NCI-H2107 (cell line): ENCODE measurements at places on chromosomes 1 and 21.

DNA sequence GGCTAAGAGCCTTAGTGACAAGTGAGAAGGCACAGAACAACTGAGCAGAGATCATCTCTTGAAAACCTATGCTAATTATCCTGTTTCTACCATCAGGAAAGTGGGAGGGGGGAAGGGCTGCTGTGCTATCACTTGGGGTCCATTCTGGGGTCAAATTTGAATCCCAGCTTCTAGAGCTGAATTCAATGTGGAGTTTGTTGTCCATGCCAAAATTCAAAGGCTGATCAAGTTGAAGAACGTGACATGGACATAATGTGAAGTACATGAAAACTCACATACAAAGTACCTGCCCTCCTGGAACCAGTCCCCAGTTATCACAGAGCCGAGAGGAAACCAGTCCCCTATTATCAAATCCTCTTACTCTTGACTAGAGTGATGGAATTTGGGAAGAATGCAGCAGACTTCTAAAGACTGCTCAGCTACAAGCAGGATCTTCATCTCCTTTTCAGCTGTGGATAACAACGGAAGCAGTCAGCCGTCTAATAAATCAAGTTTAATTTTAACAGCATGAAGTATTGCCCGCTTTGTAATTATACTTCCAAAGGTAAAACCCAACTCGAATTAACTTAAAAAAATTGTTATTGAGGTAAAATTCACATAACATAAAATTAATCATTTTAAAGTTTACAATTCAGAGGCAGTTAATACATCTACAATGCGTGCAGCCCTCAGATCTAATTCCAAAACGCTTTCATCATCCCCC is 78.3 kb downstream of the SLC45A1 start:
- DNase-seq: no peak

GRCh38 chr1:36354486-36354885 is 31.0 kb upstream of the EVA1B start:
- DNase-seq: no peak

- no peak for DNase-seq
These were observed 50.2 kb upstream of the TACSTD2 start for GRCh38 chr1:58627221-58627620.

GRCh38 chr21:42722808-42723473 is 69.5 kb downstream of the PDE9A start:
- DNase-seq: no peak

DNA sequence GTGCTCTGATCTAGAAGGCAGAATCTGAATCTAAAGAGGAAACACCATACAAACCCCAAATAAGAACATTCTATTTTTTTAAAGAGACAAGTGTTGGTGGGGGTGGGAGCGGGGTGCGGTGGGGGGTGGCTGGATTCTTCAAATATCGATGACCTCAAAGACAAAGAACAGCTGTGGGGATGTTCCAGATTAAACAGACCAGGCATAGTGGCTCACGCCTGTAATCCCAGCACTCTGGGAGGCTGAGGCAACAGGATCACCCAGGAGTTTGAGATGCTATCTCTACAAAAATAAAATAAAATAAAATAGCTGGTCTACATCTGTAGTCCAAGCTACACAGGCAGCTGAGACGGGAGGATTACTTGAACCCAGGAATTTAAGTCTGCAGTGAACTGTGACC is 5.0 kb downstream of the ATP1A4 start:
- DNase-seq: no peak

DNA sequence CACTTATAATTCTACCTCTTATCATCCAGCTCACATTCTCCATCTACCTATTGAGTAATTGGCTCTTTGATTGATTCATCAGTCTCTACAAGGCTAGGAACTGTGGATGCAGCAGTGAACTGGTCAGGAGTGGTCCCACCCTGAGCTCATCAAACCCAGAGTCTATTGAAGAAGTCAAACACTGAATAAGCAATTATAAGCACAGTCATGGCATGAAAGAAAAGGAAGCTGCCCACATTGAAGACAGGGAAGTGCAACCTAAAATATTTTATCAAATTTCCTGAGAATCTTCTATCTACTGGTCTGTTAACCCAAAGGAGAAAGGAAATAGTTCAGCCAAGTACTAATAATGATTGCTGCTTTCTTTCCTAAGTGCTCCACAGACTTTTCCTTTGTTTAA is 35.7 kb downstream of the ACP6 start:
- no peak for DNase-seq

DNA sequence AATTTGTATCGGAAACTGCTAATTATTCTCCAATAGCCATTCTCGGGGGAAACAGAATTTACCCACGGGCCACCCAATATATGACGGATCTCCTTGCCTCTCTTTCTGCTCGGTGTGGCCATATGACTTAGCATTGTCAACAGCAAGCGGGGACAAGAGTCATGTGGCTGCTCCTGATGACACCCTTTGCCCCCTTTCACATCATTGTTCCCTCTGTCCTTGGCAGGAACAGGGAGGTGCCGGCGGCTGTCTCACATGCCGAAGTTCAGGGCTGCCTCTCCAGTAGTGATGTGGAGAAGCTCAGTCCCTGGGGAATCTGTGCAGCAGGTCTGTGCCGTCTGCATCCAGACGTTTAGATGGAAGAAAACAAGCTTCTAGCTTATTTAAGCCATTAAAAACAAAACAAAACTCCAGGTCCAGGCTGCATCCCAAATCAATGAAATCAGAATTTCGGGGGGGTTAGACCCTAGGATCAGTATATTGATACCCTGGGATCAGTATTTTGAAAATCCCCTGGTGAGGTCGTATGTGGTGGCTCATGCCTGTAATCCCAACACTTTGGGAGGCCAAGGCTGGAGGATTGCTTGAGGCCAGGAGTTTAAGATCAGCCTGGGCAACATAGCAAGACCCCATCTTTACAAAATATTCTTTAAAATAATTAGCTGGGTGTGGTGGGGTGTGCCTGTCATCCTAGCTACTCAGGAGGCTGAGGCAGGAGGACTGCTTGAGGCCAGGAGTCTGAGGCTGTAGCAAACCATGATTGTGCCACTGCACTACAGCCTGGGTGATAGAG is 10.8 kb downstream of the MYOM3 start:
- no peak for DNase-seq

DNA sequence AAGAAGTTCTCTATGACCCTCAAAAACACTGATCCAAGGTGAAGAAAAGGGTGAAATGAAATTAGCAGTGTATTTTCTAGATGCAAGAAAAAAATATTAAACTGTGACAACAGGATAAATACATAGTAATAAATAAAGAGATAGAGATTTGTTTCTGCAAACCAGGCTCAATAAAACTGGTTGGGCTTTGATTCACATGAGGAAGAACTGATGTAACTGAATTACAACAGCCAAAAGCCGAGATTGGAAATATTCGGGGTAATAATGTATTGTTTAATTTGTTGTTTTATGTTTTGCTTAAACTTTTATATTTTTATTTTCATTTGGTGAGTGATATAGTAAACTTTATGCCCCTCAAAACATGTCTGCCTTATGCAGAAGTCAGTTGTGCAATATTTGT is 285.0 kb downstream of the BRINP3 start:
- no peak for DNase-seq

DNA sequence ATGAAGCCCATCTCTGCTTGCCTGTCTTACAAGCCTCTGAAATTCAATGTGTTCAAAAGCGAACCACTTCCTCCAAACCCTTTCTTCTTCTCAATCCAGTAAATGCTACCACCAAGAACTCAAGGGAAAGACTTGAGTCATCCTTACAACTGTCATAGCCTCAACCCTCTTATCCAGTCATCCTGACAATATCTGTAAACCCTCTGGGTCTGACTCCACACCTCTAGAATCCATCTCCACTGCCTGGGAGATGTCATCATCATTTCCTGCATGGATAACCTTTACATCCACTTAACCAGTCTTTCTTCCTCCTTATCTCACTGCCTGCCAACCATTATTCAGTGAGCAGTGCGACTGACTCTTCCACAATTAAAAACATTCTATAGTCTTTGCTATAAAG is 441.1 kb downstream of the SETD4 start:
- DNase-seq: no peak

DNA sequence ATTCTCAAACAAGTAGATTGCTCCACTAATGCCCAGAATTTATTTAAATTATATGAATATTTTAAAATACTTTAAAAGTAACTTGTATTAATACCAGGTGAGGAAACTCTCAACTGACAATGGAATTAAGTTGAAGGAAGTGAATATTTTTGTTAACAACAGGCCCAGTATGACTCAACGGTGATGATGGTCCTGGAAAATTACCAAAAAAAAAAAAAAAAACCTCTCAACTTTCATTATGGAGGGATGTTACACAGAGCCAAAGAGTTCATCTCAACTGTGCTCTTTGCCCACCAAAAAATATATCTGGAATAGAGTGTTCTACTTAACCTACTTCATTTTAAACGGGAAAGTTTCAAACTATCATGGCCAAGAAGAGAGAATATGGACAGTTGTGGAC is 28.3 kb downstream of the CFH start:
- no peak for DNase-seq

- no peak for DNase-seq
These were observed 27.2 kb downstream of the PCBP3 start for GRCh38 chr21:45670731-45671130.

- DNase-seq: no peak
These were observed 110.8 kb downstream of the SLC5A9 start for GRCh38 chr1:48333316-48333715.

GRCh38 chr1:235331401-235331800 is 3.0 kb downstream of the GGPS1 start:
- DNase-seq: no peak

- no peak for DNase-seq
These were observed 85.0 kb upstream of the KCNJ15 start for GRCh38 chr21:38171723-38172344.

DNA sequence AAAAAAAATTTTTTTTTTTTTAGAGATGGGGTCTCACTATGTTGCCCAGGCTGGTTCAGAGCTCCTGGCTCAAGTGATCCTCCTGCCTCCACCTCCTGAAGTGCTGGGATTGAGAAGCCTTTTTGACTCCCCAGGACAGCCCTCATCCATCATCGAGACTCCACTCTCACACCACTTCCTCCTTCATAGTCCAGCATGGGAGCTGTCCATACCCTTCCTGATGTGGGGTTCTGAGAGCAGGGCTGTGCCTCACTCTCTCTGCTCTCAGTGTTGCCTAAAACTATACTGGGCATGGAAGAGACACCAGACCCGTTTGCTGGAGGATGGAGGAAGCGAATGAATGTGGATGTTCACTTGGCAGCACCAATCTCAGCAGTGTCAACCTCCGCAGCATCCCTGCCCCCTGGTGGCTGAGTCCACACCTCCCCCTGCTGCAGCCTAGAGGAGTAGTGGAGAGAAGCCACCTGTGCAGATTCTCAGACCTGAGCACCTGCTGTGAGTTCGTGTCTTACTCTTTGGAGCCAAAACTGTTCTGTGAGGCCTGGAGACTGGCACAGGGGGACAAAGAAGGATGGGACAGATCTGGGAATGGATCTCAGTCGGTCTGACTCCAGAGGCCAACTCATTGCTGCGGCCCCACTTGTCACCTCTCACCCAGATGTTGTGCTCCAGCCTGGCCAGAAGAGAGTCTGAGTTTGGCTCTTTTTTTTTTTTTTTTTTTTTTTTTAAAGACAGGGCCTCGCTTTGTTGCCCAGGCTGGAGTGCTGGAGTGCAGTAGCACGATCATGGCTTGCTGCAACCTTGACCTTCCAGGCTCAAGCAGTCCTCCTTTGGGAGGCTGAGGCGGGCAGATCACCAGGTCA is 17.7 kb downstream of the TINAGL1 start:
- DNase-seq: no peak

DNA sequence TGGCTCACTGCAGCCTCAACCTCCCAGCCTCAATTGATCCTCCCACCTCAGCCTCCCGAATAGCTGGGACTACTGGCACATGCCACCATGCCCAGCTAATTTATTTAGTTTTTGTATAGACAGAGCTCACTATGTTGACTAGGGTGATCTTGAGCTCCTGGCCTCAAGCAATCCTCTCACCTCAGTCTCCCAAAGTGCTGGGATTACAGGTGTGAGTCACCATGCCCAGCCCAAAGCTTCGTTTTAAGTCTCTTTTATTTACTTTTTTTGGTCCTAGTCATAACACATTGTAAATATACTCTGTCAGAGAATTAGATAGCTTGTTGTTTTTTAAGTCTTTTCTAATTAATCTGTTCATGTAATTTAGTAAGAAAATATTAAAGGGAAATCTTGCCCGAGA is 42.8 kb downstream of the KCNK1 start:
- no peak for DNase-seq

GRCh38 chr1:81224222-81224621 is 576.5 kb upstream of the ADGRL2 start:
- no peak for DNase-seq

DNA sequence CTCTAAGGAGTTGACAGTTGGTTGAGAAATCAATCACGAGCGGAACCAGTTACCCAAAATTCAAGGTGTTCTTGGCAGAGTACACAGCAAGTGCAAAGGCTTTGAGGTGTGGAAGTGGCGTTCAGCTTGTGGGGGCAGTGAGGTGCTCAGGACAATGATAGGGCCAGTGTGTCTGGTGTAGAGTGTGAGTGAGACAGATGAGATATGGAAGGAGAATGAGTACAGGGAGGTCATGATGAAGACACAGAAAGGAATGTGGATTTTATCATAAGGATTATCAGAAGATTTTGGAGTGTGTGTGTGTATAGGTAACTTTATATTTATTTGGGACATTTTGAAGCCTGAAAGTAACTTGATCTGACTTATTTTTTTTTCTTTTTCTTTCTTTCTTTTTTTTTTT is 40.9 kb downstream of the IFI44 start:
- no peak for DNase-seq

- no peak for DNase-seq
These were observed 18.9 kb downstream of the FGGY start for GRCh38 chr1:59315529-59316463.

DNA sequence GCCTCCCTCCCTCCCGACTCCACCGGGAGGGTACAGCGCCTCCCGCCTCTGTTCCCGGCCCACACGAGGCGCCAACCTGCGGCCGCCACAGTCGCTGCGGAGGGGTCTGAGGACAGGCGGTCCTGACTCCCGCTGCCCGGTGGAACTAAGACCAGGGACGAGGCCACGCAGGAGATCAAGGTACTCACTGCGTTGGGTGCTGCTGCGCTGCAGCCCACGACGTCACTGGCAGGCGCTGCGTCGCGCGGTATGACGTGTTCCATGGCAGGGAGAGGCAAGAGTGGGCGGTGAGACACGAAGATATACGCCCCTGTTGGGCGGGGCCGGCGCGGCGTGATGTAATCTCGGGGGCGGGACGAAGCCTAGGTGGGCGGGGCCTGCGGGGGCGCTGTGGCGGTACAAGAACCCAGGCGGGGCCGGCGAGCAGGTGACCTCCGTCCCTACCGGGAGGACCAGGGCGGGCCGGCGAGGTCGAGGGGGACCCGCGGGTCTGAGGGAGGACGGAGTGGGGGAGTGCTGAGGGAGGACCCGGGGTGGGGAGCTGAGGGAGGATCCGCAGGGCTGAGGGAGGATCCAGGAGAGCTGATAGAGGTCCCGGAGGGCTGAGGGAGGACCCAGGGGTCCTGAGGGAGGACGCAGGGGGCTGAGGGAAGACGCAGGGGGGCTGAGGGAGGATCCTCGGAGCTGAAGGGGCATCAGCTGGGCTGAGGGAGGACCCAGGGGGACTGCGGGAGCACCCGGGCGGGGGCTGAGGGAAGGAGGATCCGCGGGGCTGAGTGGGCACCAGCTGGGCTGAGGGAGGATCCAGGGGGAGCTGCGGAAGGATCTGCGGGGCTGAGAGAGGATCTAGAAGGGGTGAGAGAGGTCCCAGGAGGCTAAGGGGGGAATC is at the start of gene MRPL55:
MRPL55 (minus strand) TSS at position 227 of the 889 bp plus-strand sequence. CDS start 1,039 bp downstream, outside the sequence.
- peak; percentile 95 for DNase-seq

- DNase-seq: no peak
These were observed 17.3 kb upstream of the C1orf159 start for GRCh38 chr1:1132956-1133750.

- DNase-seq: no peak
These were observed 230.7 kb upstream of the FGGY start for GRCh38 chr1:59066236-59066635.

GRCh38 chr21:28459193-28459592 is 533.5 kb downstream of the LTN1 start:
- no peak for DNase-seq
